ENCODE measurements at places on chromosomes 1 and 21. TPM values are rescaled to one million over a fixed set of nuclear protein-coding genes. Genes with fewer than 3 reads are reported as not detected.

- no peak for DNase-seq
- no peaks in the 10 kb centered on the region for H3K27me3 ChIP-seq
- H3K4me3 ChIP-seq: peak overlapping the region; percentile 41
- peak overlapping the region; percentile 81 for H3K27ac ChIP-seq
- H3K36me3 ChIP-seq: no peaks in the 10 kb centered on the region
Measured at GRCh38 chr1:39205781-39206464, 1.4 kb downstream of the MACF1 start.

DNA sequence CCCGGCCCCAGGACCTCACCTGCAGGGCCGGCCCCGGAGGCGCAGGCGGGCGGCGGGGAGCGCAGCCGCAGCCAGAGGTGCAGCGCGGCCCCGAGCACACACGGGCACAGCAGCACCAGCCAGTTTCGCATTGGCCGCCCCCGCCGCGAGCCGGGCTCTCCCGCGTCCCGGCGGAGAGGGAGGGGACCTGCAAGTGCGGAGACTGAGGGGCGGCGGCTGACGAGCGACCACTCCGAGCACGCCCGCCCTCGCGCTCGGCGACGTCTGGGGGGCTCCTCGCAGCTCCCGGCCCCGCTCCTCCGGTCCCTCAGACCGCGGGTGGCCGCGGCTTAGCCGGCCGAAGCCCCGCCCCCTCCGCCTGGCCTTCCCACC is at the start of gene B3GALNT2:
Gene B3GALNT2 (minus strand): TSS at position 331 of the 372 bp plus-strand sequence. CDS start 200 bp downstream, at position 131.
- H3K36me3 ChIP-seq: no peaks in the 10 kb centered on the region
- peak within 1 kb of the TSS; percentile 70 for H3K4me3 ChIP-seq
- peak within 1 kb of the TSS; percentile 96 for H3K27ac ChIP-seq
- no peaks in the 10 kb centered on the region for H3K27me3 ChIP-seq
- no peak for DNase-seq
- H3K4me1 ChIP-seq: peaks cover 12% of the 10 kb centered on the region

GRCh38 chr1:101382135-101382534 is 145.3 kb downstream of the S1PR1 start:
- no peaks in the 10 kb centered on the region for H3K36me3 ChIP-seq
- H3K4me1 ChIP-seq: no peaks in the 10 kb centered on the region
- DNase-seq: no peak
- no peaks in the 10 kb centered on the region for H3K27me3 ChIP-seq
- H3K4me3 ChIP-seq: no peak overlapping the region
- no peak overlapping the region for H3K27ac ChIP-seq

The TMEM52 gene
- 1.5 TPM for total RNA-seq

The SYCP1 gene
- total RNA-seq: not detected

DNA sequence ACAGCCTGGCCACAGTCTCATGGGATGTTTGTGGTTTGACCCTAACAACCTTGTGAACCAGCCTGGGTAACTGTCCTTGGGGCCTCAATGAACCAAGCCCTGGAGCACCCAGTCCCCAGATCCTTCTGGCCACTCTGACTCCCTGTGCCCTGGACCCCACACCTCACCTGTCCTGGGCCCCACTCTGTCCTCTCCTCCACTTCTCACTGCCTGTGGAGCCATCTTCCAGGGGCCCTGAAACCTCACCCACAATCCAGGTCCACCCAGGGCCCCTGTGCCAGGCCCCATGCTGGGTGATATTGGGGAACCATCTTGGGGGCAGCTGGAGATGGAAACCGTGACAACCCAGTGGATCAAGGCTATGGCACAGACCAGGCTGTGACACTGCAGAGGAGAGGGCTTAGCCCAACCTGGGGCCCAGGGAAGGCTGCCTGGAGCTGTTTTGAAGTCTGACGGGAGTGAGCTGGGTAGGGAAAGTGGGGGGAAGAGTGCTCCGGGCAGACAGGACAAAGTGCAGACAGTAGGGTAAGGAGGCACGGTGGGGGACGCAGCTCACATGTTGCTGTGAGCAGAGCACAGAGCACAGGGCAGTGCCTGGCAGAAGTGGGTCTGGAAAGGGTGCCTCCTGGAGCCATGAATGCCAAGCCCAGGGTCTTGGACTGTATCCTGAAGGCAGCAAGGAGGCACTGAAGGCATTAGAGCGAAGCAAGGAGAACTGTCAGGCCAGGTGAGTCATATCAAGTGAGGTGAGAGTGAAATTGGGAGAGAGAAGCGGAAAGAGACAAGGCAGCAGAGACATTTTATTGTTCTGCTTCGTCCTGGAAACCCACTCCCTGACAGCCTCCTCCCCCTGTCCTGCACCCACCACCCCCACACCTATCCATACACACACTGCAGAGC is 12.1 kb upstream of the LRP8 start:
- peak; percentile 40 for DNase-seq
- H3K27me3 ChIP-seq: no peaks in the 10 kb centered on the region
- H3K27ac ChIP-seq: no peak overlapping the region
- H3K4me3 ChIP-seq: no peak overlapping the region
- H3K4me1 ChIP-seq: no peaks in the 10 kb centered on the region

DNA sequence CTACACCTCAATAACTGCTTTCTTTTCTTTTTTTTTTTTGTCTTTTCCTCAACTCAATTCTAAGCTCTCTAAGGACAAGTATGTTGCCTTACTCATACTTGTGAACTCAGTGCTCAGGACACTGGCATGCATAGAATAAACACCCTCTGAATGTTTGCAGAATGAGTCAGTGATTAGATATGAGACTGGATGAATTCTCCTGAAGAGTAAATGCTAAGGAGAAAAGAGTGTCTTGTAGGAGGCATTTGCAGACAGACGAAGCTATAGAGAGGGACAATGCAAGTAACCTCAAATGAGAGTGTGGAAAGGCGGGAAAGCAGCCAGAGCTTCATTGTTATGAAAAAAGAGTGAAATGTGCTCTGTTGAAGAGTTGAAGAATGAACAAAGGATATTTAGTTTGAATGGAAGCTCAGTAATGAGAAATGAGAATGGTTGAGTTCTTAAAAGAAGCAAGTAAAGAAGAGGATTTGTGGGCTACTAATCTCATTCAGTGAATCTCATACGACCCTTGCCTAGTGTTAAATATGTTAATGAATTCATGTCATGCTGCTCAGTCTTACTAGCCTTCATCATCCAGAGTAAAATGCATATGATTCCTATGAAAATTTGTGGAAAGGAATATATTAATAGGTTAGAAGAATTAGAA is 166.1 kb upstream of the DPYD start:
- no peaks in the 10 kb centered on the region for H3K36me3 ChIP-seq
- DNase-seq: no peak
- no peaks in the 10 kb centered on the region for H3K4me1 ChIP-seq

- peaks cover 8% of the 10 kb centered on the region for H3K4me1 ChIP-seq
- no peak for DNase-seq
Measured at GRCh38 chr1:59927213-59927612, 640 bp upstream of the CYP2J2 start.

- H3K36me3 ChIP-seq: no peaks in the 10 kb centered on the region
- no peaks in the 10 kb centered on the region for H3K4me1 ChIP-seq
- no peaks in the 10 kb centered on the region for H3K27me3 ChIP-seq
- H3K27ac ChIP-seq: no peak overlapping the region
- no peak overlapping the region for H3K4me3 ChIP-seq
- no peak for DNase-seq
Measured at GRCh38 chr1:102241431-102242338, 245.0 kb upstream of the OLFM3 start.

The RSPH1 gene
- total RNA-seq: 0.84 TPM

GRCh38 chr1:6675941-6676340 is 25.7 kb downstream of the DNAJC11 start:
- no peak overlapping the region for H3K27ac ChIP-seq
- H3K27me3 ChIP-seq: no peaks in the 10 kb centered on the region
- no peak for DNase-seq

- no peak overlapping the region for H3K27ac ChIP-seq
- DNase-seq: no peak
- H3K27me3 ChIP-seq: no peaks in the 10 kb centered on the region
- no peaks in the 10 kb centered on the region for H3K36me3 ChIP-seq
Measured at GRCh38 chr1:59039551-59039950, 255.7 kb upstream of the JUN start.

GRCh38 chr1:39392851-39393573 is 98.4 kb upstream of the BMP8A start:
- peak overlapping the region; percentile 63 for H3K27ac ChIP-seq
- H3K4me1 ChIP-seq: peaks cover 74% of the 10 kb centered on the region
- H3K4me3 ChIP-seq: no peak overlapping the region
- H3K36me3 ChIP-seq: peaks cover 57% of the 10 kb centered on the region
- no peak for DNase-seq

The CFAP107 gene
- not detected for total RNA-seq

GRCh38 chr1:149986486-149987296 is 23.8 kb downstream of the OTUD7B start:
- no peaks in the 10 kb centered on the region for H3K36me3 ChIP-seq
- no peak overlapping the region for H3K27ac ChIP-seq
- H3K4me1 ChIP-seq: peaks cover 11% of the 10 kb centered on the region
- no peaks in the 10 kb centered on the region for H3K27me3 ChIP-seq
- H3K4me3 ChIP-seq: no peak overlapping the region
- DNase-seq: no peak

The FLG2 gene
- total RNA-seq: not detected

The CATSPER4 gene
- total RNA-seq: not detected

The TTLL10 gene
- not detected for total RNA-seq

The LAMC2 gene
- total RNA-seq: 42.2 TPM

DNA sequence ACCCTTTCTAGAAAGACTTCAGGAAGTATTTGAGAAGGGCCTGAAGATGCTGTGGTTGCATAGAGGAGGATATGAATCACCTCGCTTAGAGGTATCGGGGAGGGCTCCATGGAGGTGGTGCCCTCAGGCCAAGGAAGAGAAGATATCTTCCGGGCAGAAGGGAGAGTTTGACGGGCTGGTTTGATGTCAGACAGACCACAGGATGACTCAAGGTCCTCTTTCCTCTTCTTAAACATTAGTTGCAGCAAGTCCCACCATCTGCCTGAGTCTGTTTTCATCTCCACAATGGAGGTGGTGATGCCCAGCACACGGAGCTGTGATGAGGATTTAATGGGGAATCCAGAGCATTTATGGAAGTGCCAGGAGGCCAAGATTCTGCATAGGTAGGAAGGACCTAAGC is 25.1 kb upstream of the RUNX3 start:
- H3K4me3 ChIP-seq: no peak overlapping the region
- H3K27ac ChIP-seq: no peak overlapping the region
- H3K4me1 ChIP-seq: no peaks in the 10 kb centered on the region
- no peak for DNase-seq
- no peaks in the 10 kb centered on the region for H3K36me3 ChIP-seq
- H3K27me3 ChIP-seq: no peaks in the 10 kb centered on the region

- DNase-seq: no peak
- no peaks in the 10 kb centered on the region for H3K36me3 ChIP-seq
- peak overlapping the region; percentile 81 for H3K27ac ChIP-seq
- no peak overlapping the region for H3K4me3 ChIP-seq
Measured at GRCh38 chr1:94094469-94095111, 26.4 kb downstream of the ABCA4 start.

DNA sequence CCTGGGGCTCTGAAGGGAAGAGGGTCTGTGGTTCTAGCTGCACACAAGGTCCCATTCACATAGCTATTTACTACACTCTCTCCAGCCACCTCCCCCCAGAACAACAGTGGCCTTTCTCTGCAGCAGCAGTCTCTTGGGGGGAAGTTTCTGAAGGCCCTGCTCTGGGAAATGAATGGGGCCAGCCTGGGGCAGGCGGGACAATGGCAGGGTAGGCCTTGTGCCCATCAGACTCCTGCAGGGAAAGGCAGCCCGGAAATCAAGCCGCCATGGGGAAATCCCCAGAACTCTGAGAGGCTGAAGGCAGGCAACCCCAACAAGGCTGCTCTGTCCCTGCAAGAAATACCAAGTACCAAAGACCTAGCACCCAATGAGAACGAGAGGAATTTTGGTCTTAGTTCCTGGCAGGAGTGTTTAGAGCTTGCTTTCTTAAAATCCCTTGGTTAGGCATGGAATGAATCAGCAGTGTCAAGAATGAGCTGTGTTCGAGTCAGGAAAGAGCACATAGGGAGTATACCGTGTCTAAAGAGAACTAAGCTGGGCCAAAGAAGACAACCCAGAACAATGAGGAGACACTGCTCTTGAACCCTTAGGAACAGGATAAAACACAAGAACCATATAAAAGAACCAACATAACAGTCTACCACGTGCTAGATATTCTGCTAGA is 11.3 kb downstream of the ARHGEF11 start:
- H3K4me1 ChIP-seq: no peaks in the 10 kb centered on the region
- H3K27me3 ChIP-seq: no peaks in the 10 kb centered on the region
- DNase-seq: no peak
- H3K27ac ChIP-seq: no peak overlapping the region
- H3K4me3 ChIP-seq: no peak overlapping the region

DNA sequence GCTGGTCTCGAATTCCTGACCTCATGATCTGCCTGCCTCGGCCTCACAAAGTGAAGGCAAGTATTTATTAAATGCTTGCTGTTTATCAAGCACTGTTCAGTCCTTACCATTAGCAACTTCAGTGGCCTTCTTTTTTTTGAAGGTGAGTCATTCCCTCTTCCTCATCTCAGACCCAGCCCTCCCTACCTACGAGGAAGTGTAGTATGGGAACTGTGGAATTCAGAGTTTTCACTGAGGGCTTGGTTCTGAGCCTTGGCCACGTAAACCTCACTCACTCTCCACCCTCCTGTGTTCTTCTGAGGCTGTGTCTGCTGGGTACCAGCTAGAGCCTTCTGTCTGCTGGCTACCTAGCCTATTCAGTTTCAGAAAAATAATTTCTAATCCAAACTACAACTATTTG is 218.3 kb upstream of the SGIP1 start:
- H3K4me1 ChIP-seq: no peaks in the 10 kb centered on the region
- H3K27me3 ChIP-seq: no peaks in the 10 kb centered on the region
- DNase-seq: no peak
- no peak overlapping the region for H3K27ac ChIP-seq

DNA sequence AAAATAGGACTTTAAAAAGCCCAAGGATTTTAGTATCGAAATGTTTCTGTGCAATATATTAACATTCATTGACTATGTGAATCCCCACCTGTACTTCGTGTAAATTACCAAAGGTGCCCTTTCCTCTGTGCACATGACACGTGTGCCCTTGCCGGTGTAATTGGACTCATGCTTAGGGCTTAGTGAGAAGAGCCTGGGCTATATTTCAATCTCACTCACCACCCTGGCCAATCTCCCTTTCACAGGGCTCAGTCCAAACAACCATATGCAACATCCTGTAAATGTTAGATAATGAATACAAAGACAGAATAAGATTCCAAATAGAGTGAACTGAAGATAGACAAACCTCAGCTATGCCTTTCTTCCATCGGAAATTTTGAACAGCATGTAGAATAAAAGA is 564.3 kb downstream of the USP25 start:
- no peaks in the 10 kb centered on the region for H3K4me1 ChIP-seq
- no peak overlapping the region for H3K27ac ChIP-seq
- no peaks in the 10 kb centered on the region for H3K36me3 ChIP-seq
- no peaks in the 10 kb centered on the region for H3K27me3 ChIP-seq
- H3K4me3 ChIP-seq: no peak overlapping the region

GRCh38 chr1:9203511-9203982 is 31.0 kb upstream of the H6PD start:
- no peak overlapping the region for H3K4me3 ChIP-seq
- H3K27ac ChIP-seq: no peak overlapping the region
- H3K27me3 ChIP-seq: peaks cover 72% of the 10 kb centered on the region
- peak; percentile 62 for DNase-seq
- H3K36me3 ChIP-seq: no peaks in the 10 kb centered on the region

The PTPRC gene
- total RNA-seq: 127 TPM

The KANK4 gene
- total RNA-seq: 6.4 TPM

All from upper lobe of right lung (tissue), 1 donor.